Endothelial cell of coronary artery (primary cell): ENCODE measurements at places on chromosomes 1 and 21. TPM values are rescaled to one million over a fixed set of nuclear protein-coding genes. Genes with fewer than 3 reads are reported as not detected.

Gene DMBX1
- not detected in 2 replicates for total RNA-seq

Gene GPR157
- total RNA-seq: 3.4 and 3.6 TPM in 2 replicates

Gene REN
- not detected in 2 replicates for total RNA-seq

Gene SAMSN1
- total RNA-seq: 0.75 and 6.5 TPM in 2 replicates

Gene SMAP2
- 4.4 and 5.7 TPM in 2 replicates for total RNA-seq

Gene FCRL1
- not detected in 2 replicates for total RNA-seq

Gene RAB29
- 17.6 and 19.7 TPM in 2 replicates for total RNA-seq

Gene E2F2
- 0.47 and 0.81 TPM in 2 replicates for total RNA-seq

Gene OR2G6
- not detected in 2 replicates for total RNA-seq

Gene TNFAIP8L2
- not detected in 2 replicates for total RNA-seq

Gene CAMSAP2
- 27.4 and 29.9 TPM in 2 replicates for total RNA-seq

Gene ANKRD65
- under 0.01 and 0.09 TPM in 2 replicates for total RNA-seq

Gene RPE65
- total RNA-seq: not detected in 2 replicates

Gene GORAB
- total RNA-seq: 8.8 and 10.0 TPM in 2 replicates
